ENCODE measurements at places on chromosomes 3 and 15. TPM values are rescaled to one million over a fixed set of nuclear protein-coding genes. Genes with fewer than 3 reads are reported as not detected.
A peak's percentile ranks its signal among the peaks of the same experiment; 100 is the strongest.

DNA sequence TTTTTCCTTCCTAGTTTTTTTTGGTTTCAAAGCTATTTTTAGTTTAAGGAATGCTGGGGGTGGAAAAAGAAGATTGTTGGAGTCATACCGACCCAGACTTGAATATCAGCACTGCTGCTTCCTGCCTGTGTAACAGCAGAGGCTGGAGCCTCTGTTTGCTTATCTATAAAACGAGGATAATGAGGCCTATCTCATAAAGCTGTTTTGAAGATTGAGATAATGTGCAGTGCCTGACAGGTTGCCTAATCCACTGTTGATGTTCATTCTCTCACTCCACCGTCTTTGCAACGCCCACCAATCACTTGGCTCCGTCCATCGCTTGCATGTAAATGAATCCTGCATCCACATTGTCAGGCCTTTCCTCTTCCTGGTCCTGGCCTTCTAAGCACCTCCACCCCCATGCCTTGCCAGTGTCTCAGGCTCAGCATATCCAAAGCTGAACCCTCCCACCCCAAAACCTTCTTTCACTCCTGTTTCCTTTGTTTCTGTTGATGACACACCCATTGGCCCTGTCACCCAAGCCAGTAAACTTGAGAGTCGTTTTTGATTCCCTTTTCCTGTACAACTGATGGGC, 94.9 kb downstream of the MEX3B start:
- peaks cover 10% of the 10 kb centered on the region for H3K4me1 ChIP-seq
- no peaks in the 10 kb centered on the region for H3K27me3 ChIP-seq
- no peak overlapping the region for H3K27ac ChIP-seq
- H3K36me3 ChIP-seq: peaks cover 11% of the 10 kb centered on the region
- DNase-seq: no peak

The EXD1 gene
- total RNA-seq: not detected

The SOX14 gene
- total RNA-seq: not detected

The LXN gene
- total RNA-seq: 13.3 TPM

The KBTBD8 gene
- 6.1 TPM for total RNA-seq

DNA sequence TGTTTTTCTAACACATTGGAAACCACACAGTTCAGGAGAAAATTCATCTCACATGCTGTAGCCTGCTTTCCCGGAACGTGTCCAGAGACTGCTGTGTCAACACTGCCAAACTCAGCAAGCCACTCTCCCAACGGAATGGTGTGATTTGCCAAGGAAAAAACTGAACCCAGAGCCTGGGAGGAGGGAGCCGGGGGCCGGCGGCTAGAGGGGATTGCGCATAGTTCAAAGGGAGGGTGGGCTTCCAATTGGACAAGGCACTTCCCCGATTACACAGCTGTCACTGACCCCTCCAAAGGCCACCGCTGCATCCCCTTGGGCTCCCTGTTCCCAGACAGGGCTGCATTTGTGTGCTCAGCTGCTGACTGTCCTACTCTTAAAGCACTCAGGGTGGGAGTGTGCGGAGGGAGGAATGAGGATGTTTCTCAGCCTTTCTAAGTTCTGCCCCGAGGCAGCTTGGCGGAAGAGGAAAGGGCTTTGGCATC, 256.2 kb downstream of the ZNF621 start:
- H3K27ac ChIP-seq: no peak overlapping the region
- no peak overlapping the region for H3K4me3 ChIP-seq
- peaks cover 15% of the 10 kb centered on the region for H3K27me3 ChIP-seq
- DNase-seq: no peak
- H3K36me3 ChIP-seq: no peaks in the 10 kb centered on the region
- H3K4me1 ChIP-seq: peaks cover 4% of the 10 kb centered on the region

The IMPG2 gene
- total RNA-seq: 0.82 TPM

The TRMT10C gene
- 24.4 TPM for total RNA-seq

The EHD4 gene
- 17.2 TPM for total RNA-seq

The GOLGA6B gene
- total RNA-seq: not detected

GRCh38 chr3:154862265-154862664, 217.9 kb upstream of the MME start:
- H3K4me3 ChIP-seq: no peak overlapping the region
- H3K27ac ChIP-seq: no peak overlapping the region
- no peaks in the 10 kb centered on the region for H3K4me1 ChIP-seq
- H3K27me3 ChIP-seq: no peaks in the 10 kb centered on the region
- no peaks in the 10 kb centered on the region for H3K36me3 ChIP-seq

The GADL1 gene
- 1.9 TPM for total RNA-seq

The CCDC174 gene
- 25.7 TPM for total RNA-seq

DNA sequence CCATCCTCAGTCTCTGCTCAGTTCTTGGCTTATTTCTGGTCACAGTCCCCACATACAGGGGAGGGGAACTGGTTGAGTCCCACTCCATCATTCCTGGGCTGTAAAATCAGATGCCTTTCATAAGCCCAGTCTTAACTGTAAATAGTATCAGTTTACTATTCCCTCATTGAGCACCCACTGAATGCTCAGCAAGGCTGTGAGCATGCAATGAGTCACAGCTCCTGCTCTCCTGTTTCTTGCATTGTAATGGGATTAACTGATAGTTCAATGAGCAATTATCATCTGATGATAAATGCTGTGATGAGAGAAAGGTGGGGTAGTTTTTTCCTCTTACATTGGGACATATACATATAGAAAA, 113.6 kb upstream of the TPM1 start:
- no peak overlapping the region for H3K4me3 ChIP-seq
- H3K36me3 ChIP-seq: no peaks in the 10 kb centered on the region
- H3K27ac ChIP-seq: no peak overlapping the region
- H3K27me3 ChIP-seq: peaks cover 3% of the 10 kb centered on the region
- no peak for DNase-seq

The GOLGA6D gene
- total RNA-seq: 0.13 TPM

- H3K27ac ChIP-seq: no peak overlapping the region
- no peaks in the 10 kb centered on the region for H3K27me3 ChIP-seq
- peaks cover 2% of the 10 kb centered on the region for H3K36me3 ChIP-seq
- peaks cover 13% of the 10 kb centered on the region for H3K4me1 ChIP-seq
- no peak for DNase-seq
These were observed 15.2 kb downstream of the GNAI2 start for GRCh38 chr3:50251220-50251619.

- no peaks in the 10 kb centered on the region for H3K27me3 ChIP-seq
- no peak overlapping the region for H3K27ac ChIP-seq
- H3K4me3 ChIP-seq: no peak overlapping the region
- peaks cover 6% of the 10 kb centered on the region for H3K36me3 ChIP-seq
These were observed 14.8 kb downstream of the WDR53 start for GRCh38 chr3:196553551-196553950.

The PML gene
- total RNA-seq: 29.9 TPM

DNA sequence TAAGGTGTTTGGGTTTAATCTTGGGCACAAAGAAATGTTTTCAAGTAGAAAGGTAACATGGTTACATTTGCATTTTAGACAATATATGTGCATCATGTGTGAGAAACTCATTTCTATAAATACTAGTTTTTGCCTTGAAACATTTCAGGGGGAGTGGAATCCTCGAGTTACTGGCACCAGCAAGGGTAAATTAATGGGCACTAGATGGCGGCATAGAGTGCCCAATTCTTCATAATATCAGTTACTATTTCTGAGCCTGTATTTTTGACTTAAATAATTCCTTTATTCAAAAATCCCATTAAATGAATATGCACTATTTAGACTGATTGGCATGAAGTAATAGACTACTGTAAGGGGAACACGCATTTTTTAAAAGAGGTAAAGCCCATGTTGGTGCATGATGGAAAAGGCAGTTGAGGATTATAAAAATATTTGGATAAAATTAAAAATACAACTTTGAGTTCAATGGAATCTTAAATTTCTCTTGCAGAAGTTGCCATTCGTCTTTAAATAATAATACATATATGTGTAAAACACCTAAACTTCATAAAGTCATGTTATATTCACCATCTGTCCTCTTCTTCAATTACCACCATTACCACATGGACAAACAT, 106.3 kb downstream of the ZBTB20 start:
- peaks cover 3% of the 10 kb centered on the region for H3K4me1 ChIP-seq
- no peak overlapping the region for H3K4me3 ChIP-seq
- peaks cover 1% of the 10 kb centered on the region for H3K36me3 ChIP-seq
- no peak for DNase-seq
- H3K27me3 ChIP-seq: no peaks in the 10 kb centered on the region

GRCh38 chr3:108546247-108546646, 35.9 kb upstream of the MYH15 start:
- no peak for DNase-seq
- H3K27ac ChIP-seq: peak overlapping the region; percentile 13
- H3K27me3 ChIP-seq: no peaks in the 10 kb centered on the region
- peaks cover 11% of the 10 kb centered on the region for H3K36me3 ChIP-seq
- H3K4me3 ChIP-seq: no peak overlapping the region

The CLRN1 gene
- total RNA-seq: not detected

DNA sequence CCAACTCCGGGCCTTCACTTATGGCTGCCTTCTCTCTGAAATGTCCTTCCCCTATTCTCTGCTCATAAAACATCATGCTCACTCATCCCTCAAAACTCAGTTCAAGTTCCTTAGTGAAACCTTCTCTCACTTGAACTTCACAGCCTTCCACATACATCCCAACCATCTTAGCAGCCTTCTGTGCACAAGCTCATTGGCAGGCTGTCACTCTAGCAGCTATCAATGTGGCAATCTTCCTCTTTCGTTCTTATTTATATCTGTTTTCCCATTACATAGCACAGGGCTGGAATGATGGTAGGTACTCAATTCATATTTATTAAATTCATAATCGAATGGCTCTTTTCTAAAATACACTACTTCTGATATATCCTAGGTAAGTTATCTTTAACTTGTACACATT, 66.4 kb upstream of the MCTP2 start:
- H3K36me3 ChIP-seq: no peaks in the 10 kb centered on the region
- peaks cover 12% of the 10 kb centered on the region for H3K27me3 ChIP-seq

The XIRP1 gene
- total RNA-seq: 0.16 TPM

Measured in progenitor cell of endocrine pancreas (in vitro differentiated cells).